Effector memory CD4-positive, alpha-beta T cell (primary cell): ENCODE measurements at places on chromosomes 12 and 14.

GRCh38 chr14:73746520-73747378, 32.6 kb upstream of the PNMA1 start:
- DNase-seq = no peak

DNA sequence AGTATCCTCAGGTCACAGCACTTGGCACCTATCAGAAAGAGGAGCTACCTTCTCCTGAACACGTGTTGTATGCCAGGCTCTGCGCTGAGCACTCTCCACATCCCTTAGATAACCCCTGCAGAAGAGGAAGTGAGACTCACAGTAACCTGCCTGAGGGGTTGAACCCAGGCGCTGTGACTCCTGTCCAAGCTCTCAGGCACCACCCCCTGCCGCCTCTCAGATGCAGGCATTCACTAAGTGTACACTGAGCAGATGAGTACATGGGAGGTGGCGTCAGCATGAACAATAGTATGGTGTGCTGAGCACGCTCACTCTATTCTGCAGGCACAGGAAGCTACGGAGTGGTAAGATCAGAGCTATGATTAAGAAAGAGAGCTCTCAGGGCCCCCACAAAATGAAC, 21.0 kb upstream of the RIC8B start:
- DNase-seq = no peak

DNA sequence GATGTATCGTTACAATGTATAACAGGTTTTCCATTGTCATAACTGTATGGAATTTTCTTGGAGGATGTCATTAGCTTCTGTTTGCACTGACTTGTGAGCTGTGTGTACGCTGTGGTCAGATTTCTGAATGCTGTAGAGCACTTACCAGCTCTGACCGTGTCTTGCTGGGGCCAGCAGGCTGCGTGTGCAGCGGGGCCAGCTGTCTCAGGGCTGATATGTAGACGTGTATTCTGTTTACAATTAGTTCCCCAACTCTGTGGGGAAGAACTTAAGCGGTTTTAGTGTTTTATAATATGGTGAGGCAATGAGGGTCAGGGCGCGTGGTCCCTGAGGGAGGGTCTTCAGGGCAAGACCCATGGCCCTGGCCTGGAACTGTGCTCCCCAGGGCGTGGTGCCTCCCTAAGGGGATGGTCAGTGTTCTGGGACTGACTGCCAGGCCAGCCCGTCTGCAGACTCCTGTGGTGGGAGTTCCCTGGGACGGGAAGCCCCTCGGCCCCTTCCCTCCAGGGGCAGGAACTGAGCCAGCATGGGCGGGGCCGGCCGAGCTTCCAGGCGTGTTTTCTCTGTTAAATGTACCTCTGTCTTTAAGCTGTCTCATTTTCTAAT, 18.7 kb downstream of the XRCC3 start:
- DNase-seq = no peak

GRCh38 chr12:131775392-131776236, 52.6 kb upstream of the MMP17 start:
- DNase-seq = no peak

DNA sequence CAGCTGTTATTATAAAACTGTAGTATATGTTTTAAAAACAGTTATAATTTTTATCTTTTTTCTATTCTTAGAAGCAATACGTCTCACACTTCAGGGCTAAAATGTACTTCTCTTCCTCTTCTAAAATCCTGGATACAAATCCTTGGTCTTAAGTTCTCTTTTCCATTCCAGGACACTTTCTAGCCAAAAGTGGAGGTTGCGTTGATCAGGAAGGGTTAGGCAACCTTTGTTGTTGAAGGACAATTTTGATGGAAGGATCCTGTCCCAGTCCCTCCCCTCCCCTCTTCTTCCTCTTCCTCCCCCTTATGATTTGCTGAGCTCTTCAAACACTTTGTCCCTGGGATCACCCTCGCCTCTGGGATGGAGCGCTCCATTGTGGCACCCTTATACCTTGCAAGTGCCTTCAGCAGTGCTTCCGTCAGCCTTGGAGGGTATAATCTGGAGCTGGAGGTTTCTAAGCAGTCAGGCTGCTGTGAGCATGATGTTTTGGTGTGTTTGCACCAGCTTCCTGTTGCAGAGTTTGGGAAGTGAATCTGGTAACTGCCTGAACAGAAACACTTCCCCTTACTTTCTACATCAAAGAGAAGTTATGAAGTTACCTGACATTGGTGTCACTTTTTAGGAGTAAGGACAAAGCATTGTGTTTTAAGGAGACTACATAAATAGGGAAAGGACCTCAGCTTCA, 87.4 kb upstream of the SLC38A2 start:
- no peak for DNase-seq

GRCh38 chr12:92581604-92582003, 121.2 kb upstream of the PLEKHG7 start:
- DNase-seq = no peak

GRCh38 chr14:74684434-74684833, 28.4 kb downstream of the AREL1 start:
- no peak for DNase-seq

DNA sequence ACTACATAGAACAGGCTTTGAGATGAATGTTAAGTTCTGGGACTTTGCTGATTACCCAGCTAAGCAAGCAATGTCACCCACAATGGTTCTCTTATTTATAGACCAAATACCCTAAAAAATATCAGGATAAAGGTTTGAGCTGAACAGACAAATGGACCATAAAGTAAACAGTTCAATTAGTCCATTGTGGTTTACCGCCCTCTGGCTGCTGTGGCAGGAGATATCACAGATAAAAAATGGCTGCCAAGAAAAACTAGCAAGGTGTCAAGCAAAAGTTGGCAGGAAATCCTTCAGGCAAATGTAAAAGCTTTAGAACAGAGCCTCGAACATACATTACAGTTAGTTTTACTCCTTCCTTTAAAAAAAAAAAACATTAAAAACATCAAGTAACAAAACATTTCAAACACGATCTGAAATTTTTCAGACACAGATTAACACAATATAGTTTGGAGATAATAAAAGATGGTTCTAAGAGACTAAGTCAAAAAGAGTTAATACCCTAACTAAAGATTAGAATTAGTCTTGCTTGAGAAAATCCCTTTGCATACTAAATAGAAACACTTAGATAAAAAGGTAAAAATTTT, 41.3 kb downstream of the MED13L start:
- peak; percentile 16 for DNase-seq

GRCh38 chr12:57836442-57837375, 9.8 kb downstream of the CTDSP2 start:
- no peak for DNase-seq

- no peak for DNase-seq
Measured at GRCh38 chr12:123233505-123234308, 471 bp downstream of the MTRFR start.

GRCh38 chr12:70557583-70558191, 79.5 kb downstream of the PTPRB start:
- DNase-seq = no peak

GRCh38 chr12:131883521-131883900, 10.9 kb upstream of the ULK1 start:
- no peak for DNase-seq
